GM18507 (cell line): ENCODE measurements at places on chromosomes 12 and 14.

GRCh38 chr12:3119192-3119755 lies 42.1 kb downstream of the TSPAN9 start:
- no peak for DNase-seq

- no peak for DNase-seq
Observed at GRCh38 chr12:68157380-68157779, 2.2 kb downstream of the IFNG start.

GRCh38 chr12:54419088-54419887 lies at the start of gene ITGA5:
Gene ITGA5, minus strand, starts transcription at chr12:54419266. Its CDS starts 68 bp downstream, at chr12:54419198.
- no peak for DNase-seq

GRCh38 chr12:19169222-19169621 lies 39.7 kb downstream of the PLEKHA5 start:
- DNase-seq, result no peak

GRCh38 chr12:20497707-20498106 lies 129.4 kb downstream of the PDE3A start:
- no peak for DNase-seq

GRCh38 chr12:31106101-31106803 lies 32.6 kb downstream of the DDX11 start:
- no peak for DNase-seq

DNA sequence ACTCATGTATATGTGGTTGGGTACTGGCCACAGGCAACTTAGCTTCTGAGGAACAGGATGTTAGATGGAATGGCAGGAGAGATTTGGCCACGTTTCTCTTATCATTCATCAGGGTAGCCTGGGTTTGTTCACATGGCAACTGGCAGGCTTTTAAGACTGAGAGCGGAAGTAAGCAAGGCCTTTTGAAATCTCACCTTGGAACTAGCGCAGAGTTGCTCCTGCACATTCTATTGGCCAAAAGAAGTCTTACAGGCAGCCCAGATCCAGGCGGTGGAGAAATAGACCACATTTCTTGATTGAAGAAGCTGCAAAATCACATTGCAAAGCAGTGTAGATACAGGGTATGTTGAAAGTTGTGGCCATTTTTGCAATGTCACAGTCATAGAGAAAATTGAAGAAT lies 3.7 kb downstream of the CLEC4A start:
- no peak for DNase-seq

GRCh38 chr12:71159264-71159663 lies 1.5 kb upstream of the TSPAN8 start:
- DNase-seq, result no peak

- no peak for DNase-seq
Observed at GRCh38 chr12:5864301-5864700, 80.8 kb downstream of the ANO2 start.

GRCh38 chr12:116370886-116371580 lies 93.5 kb upstream of the MED13L start:
- no peak for DNase-seq

DNA sequence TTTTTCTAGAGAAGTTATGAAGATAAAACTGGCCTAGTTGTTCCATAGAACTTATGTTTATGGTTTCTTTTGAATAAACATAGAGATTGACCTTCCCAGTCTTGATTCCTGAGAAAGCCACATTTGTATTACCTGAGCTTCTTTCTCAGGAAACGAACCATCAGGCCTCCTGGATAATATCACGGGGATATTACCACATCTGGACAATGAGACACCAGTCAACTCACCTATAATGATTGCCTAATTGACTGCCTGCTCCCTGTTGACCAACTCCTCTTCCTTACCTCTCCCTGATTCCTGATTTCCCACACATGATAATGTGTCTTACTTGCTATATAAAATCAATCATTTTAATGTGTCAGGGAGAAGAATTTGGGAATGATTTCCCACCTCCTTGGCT lies 822.7 kb downstream of the LRFN5 start:
- DNase-seq, result no peak

GRCh38 chr12:22353615-22354325 lies 19.3 kb upstream of the ST8SIA1 start:
- DNase-seq, result no peak

DNA sequence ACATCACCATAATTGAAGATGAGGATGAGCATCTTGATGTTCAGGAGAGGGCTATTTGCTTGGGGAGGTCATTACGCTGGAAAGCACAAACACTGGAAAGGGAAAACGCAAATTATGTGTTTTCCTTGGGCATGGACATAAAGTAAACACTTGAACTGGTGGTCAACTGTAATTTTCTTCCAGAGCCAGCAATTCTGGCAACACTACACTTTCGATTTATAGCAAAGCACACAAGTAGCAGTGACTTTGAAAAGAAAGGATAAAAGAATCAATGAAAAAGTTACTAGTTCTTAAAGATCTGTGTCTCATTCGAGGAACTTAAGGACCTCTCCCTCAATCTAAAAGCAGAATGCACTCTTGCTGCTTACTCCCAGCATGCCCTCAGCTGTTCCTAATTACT lies 2.2 kb downstream of the CLEC14A start:
- no peak for DNase-seq

DNA sequence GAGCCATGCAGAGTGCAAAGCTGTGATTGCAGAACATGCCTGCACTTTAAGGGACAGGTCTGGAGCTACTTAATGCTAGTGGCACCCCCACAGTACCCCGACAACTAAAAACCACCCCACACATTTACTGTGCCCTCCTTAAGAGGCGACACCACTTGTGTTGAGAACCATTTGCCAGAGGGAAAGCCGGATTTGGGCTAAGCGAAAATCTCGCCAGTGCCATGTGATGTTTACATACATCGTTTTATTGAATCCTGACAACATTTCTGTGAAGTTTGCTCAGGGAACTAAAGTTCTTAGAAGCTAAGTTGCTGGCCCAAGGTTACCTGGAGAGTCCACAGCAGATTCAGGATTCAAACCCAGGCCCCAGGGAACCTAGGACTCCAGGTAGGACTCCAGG lies 119.0 kb upstream of the FKBP4 start:
- DNase-seq, result no peak

- peak; percentile 48 for DNase-seq
Observed at GRCh38 chr12:121637231-121637914, 11.0 kb downstream of the ORAI1 start.

GRCh38 chr12:116524311-116524710 lies 34.9 kb upstream of the MAP1LC3B2 start:
- DNase-seq, result no peak

GRCh38 chr14:74654931-74655330 lies 42.9 kb upstream of the LTBP2 start:
- no peak for DNase-seq

DNA sequence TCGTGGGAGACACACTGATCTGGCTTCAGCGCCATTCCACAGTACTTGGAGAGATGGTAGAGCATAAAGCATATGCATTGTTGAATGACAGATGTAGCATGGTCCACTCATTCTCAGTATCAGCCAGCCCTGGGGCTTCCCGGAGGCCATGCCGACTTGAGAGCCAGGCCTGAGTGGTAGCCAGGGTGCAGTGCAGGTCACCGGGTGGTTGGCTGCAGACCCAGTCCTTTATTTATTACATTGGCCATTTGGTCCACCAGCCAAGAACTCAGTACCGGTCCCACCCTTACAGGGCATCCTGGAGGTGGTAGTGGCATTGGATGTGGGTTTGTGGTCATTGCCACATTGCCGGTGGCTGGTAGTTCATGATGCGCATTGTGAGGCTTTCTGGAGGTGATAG lies 121.6 kb upstream of the RTL1 start:
- no peak for DNase-seq

GRCh38 chr12:123153906-123154305 lies 3.0 kb upstream of the PITPNM2 start:
- no peak for DNase-seq

- peak; percentile 26 for DNase-seq
Observed at GRCh38 chr14:75479770-75480600, 42.3 kb upstream of the BATF start.

- no peak for DNase-seq
Observed at GRCh38 chr14:105398726-105399465, 558 bp downstream of the TEX22 start.

- no peak for DNase-seq
Observed at GRCh38 chr14:61780125-61780524, 17.9 kb downstream of the SNAPC1 start.

DNA sequence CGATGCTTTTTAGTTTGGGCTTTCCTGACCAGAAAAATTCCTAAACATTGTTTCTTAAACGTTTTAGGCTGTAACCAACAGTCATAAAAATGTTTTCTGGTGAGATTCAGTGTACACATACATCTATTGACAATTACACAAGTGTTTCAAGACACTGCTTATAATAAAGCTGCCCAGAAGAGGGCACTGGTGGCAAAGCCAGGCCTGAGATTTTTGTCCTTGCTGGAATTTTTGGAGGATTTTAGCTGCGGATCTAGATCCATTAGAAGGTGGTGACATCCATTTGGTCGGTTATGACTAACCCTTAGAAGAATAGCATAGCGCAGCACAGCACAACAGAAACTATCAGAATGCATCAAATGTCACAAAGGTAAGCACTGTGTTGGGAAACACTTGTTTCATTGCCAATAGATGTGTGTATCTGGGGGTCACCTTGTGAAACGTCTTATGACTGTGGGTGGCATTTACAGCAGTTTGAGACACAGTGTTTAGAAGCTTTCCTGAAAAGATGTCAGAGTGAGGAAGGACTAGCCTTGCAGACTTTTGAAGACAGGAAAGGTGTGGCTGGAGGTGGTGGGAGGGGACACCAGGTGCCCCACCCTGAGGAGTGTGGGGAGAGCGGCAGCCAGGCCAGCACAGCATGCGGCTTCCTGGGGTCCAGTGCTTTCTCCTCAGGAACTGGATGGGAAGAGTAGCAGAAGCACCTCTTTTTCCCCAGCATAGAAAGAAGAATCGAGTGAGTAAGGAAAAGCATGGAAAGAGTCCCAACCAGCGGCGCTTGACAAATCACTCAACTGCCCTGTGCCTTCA lies 54.7 kb upstream of the FKBP4 start:
- no peak for DNase-seq

- DNase-seq, result no peak
Observed at GRCh38 chr14:58663494-58664111, 25.8 kb downstream of the DACT1 start.

DNA sequence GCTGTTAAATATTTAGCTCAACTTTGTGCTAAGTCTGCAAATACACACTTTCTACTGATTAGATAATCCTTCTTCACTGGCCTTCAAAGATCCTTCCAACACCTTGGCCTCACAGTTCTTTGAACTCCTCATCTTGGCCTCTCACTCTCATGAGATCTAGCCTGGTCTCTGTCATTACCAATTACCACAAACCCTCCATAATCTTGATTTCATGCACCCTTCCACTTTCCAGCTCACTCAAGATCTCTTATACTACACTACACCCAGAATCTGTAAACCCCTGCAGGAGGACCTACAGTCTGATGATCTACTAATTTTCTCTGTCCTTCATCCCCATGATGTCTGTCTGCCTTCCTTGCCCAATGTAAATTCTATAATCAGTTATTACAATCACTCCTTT lies 71.1 kb downstream of the DUSP16 start:
- DNase-seq, result no peak

DNA sequence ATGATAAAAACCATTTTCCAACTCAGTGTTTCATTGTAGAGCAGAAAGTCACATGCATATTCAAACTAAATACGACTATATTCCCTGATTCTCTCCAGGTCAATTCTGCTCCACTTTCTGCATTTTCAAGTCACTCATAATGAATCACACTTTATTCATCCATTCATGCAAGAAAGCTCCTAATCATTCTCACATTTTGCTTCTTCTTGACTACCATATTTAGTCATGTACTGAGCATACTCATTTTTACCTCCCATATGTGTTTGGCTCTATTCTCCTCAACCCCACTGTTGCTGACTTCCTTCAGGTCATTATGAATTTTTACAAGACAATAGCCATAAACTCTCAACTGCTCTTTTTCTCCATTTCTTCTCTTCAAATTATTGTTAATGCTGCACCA lies 43.4 kb upstream of the PIK3C2G start:
- DNase-seq, result no peak

GRCh38 chr12:101925361-101925760 lies 48.0 kb downstream of the DRAM1 start:
- no peak for DNase-seq

DNA sequence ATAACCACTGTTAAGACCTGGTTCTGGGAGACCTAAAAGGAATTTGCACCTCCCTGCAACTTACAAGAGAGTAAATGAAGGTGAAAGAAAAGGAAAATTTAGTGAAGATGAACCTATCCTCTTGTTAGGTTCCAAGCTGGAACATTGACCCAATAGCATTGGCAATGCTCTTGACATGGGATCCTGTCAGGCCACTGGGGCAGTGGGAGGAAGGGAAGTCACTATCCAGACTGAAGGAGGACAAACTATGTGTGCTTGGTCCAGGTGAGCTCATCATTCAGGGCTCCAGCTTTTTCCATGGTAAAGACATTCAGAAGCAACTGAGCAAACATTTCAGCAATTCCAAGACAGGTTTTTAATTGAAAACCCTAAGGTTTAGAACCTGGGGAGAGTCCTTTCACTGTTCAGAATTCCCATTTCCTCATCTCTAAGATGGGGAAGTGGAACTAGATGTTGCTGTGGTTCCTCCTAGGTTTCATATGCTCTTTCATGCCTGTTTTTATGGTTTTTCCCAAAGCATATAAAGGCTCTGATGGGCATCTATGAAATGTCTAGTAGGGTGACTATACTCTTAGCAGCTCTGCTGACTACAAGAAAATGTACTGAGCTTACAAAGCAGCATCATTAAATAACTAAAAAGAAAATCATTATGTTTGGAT lies 33.1 kb downstream of the MAPK1IP1L start:
- DNase-seq, result no peak

DNA sequence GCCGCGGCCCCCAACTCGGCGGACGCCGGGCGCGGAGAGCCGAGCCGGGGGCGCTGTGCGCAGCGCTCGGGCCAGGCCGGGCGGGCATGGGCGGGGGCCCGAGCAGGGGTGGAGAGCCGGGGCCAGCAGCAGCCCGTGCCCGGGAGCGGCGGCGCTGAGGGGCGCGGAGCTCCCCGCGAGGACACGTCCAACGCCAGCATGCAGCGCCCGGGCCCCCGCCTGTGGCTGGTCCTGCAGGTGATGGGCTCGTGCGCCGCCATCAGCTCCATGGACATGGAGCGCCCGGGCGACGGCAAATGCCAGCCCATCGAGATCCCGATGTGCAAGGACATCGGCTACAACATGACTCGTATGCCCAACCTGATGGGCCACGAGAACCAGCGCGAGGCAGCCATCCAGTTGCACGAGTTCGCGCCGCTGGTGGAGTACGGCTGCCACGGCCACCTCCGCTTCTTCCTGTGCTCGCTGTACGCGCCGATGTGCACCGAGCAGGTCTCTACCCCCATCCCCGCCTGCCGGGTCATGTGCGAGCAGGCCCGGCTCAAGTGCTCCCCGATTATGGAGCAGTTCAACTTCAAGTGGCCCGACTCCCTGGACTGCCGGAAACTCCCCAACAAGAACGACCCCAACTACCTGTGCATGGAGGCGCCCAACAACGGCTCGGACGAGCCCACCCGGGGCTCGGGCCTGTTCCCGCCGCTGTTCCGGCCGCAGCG lies 639 bp downstream of the FZD10 start:
- DNase-seq, result no peak

DNA sequence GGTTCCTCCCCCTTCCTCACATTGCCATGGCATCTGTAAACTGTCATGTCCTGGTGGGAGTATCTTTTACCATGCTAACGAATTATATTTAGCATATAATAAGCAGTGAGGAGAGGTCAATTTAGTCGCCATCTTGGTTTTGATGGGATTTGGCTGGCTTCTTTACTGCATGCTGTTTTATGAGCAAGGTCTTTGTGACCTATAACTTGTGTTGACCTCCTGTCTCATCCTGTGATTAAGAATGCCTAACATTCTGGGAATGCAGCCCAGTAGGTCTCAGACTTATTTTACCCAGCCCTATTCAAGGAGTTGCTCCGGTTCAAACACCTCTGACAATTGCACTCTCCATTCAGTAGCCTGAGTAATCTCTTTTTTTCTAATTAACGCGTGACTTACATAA lies 2.1 kb upstream of the EIF4B start:
- no peak for DNase-seq
